HT1080 (cell line): ENCODE measurements at places on chromosomes 5 and 9. TPM values are rescaled to one million over a fixed set of nuclear protein-coding genes. Genes with fewer than 3 reads are reported as not detected.

SPOCK1 gene
- 21.7 and 38.5 TPM in 2 replicates for total RNA-seq

GRCh38 chr9:29555502-29555901 is 1982.2 kb upstream of the C9orf72 start:
- no peak for DNase-seq

IL5 gene
- total RNA-seq: not detected in 2 replicates

- DNase-seq: no peak
These were observed 75.2 kb upstream of the CPEB4 start for GRCh38 chr5:173812811-173813550.

DNA sequence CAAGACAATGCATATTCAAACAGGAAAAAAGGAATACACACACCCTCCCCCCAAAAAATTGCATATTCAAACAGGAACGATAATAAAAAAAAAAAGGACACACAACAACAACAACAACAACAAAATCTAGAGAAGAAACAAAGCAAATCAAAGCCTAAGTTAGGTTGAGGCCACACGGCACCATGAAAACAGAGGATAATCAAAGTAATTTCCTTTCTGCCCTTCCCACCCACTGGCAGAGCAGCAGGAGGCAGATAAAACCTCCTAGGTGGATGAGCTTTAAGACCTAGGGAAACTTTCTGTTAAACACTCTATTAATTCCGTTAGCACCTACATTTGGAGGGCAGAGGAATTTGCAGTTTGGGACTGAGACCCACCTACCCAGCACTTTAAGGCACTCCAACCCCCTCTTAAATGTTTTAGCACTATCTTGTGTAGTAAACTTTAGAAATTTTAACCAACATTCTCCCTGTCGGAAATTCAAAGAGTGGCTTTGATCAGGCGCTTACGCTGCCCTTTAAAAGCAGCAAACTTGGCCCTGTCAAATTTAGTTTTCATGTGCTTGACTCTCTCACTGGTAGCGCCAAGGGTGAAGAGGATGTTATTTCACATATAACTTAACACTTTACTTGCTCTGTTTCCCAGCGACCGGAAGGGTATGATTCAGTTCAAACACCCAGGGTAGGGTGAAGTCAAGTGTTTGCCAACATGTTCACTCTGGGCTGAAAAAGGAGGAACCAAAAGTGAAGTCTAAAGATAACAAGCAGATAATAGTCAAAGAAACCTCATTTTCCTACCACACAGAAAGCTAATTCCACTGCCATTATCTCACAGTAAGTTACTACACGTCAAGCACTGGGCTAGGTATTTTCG is 9.2 kb downstream of the ENC1 start:
- DNase-seq: peak; percentile 89

DNA sequence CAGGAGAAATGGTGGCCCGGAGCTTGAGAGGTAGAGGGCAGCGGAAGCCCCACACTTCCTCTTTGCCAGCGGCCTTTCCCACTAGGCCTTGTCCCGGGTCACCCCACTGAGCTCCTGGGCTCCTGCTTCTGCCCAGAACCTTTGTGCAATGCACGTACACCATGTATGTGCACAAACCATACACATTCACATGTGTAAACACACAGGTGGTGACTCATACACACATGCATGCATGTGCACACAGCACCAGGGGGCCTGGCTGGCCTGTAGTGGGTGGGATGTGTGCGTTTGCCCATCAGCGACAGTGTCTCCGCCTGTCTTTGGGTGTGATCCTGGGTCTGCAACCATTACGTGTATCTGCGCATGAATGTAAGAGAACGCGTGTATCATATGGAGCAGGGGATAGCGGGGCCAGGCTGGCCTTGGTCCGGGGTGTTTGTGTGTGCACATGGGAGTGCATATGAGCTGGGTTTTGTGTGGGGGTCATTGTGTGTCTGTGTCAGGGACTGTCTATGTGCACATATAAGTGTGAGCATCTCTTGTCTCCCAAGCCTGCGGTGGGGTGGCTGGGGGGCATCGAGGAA is 43.7 kb downstream of the PSD2 start:
- DNase-seq: no peak

GRCh38 chr5:172637110-172637580 is 3.9 kb upstream of the NEURL1B start:
- peak; percentile 29 for DNase-seq

DNA sequence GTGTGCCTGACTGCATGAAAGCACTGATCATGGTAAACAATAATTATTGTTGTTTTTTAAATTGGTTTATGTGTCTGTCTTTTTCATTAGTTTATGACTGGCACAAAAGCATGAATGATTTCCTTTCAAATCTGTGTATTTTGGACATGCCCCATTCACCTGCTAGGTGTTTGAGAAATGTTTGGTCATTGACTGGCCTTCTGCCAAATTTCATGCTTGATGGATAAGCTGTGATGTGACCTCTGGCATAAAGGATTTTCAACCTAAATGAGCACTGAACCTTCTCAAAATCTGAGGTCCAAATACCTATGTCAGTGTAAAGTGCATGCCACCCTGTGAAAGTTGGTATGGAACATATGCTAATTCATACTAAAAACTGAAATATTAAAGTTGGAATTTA is 204.5 kb downstream of the BRINP1 start:
- DNase-seq: no peak

PCDHB9 gene
- total RNA-seq: 0.40 TPM in 1 of 2 replicates, not detected in the other

PLPPR1 gene
- total RNA-seq: not detected in 2 replicates

DNA sequence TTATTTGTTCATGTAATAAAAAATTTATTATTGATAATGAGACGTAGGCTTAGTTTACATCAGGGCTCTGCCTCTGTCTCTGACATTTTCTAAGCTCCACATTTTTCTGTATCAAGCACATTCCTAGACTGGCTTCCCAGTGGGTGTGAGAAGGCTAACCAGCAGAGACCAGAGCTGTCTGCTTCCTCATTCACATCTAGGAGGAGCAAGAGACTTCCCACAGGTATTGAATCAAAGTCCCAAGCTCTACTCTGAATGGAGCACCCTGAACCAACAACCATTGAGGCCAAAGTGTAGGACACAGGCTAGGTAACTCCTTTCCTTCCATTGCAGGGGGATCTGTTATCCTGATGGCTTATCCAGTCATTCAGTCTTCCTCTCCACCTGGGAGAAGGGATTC is 72.4 kb downstream of the PARP8 start:
- DNase-seq: no peak

GRCh38 chr9:36974731-36975130 is 59.3 kb downstream of the PAX5 start:
- no peak for DNase-seq

GRCh38 chr5:72122602-72123001 is 15.3 kb downstream of the MAP1B start:
- no peak for DNase-seq

PALM2AKAP2 gene
- total RNA-seq: 3.2 and 6.3 TPM in 2 replicates

DNA sequence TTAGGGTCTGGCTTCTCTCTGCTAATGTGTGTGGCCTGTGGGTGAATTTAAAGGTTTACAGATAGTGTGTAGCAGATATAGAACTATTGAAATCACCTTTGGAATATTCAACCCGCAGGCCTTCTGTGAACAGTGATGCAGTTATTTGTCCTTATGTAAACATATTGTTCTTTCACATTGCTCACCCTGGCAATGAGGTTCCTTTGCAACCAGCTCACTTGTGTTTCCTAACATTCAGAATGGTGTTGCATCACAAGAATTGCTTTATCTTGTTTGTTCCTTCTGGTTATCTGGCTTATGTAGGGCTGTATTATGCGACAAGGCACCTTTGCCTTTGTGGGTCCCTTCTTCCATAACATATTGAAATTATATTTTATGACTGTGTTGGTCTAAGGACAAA is 370.3 kb downstream of the NNT start:
- DNase-seq: no peak

VCAN gene
- 7.5 and 7.8 TPM in 2 replicates for total RNA-seq

GRCh38 chr5:55441954-55442353 is 92.8 kb downstream of the PLPP1 start:
- DNase-seq: no peak

CEL gene
- total RNA-seq: 0.45 TPM in 1 of 2 replicates, not detected in the other

GRCh38 chr9:88973281-88974045 is 17.8 kb upstream of the S1PR3 start:
- DNase-seq: no peak

- DNase-seq: no peak
These were observed 1.7 kb upstream of the LTC4S start for GRCh38 chr5:179791881-179792611.

PCDHB15 gene
- 0.03 and 0.10 TPM in 2 replicates for total RNA-seq

DNA sequence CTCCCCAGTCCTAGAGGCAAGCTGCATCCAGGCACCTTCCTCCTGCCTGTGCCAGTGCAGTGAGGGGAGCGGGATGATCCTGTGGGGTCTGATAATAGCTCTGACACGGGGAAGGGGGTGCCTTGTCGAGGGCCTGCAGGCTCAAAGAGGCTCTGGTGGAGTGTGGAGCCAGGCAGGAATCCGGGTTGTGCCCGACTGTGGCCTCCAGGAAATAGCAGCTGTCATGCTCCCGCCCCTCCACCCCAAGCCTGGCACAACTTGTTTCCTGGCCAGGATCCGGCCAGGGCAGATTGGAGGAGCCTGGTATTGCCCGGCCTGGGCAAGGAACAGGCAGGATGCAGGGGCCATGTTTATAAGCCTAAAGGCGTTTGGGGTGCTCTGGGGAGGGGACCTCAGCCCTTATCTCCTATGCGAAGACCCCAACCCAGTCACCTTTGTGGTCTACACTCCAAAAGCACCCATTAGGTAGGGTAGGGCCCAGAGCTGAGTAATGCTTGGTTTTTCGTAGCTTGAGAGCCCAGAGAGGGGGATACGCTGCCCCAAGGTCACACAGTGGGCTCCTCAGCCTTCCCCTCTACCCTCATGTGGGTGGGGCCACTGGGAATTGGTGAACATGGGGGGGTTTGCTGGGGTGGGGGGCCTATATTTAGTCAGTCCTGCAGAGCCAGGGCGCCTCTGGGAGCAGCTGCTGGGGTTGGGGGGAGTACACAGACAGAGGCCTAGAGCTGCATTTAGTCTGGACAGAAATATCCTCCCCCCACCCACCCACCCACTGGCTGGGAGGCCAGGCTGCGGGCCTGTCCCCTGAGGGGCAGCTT is 12.2 kb downstream of the CXXC5 start:
- DNase-seq: peak; percentile 90

AQP7 gene
- total RNA-seq: not detected in 2 replicates

MLANA gene
- total RNA-seq: 0.11 TPM in 1 of 2 replicates, not detected in the other

SPATA31A6 gene
- total RNA-seq: not detected in 2 replicates

GRCh38 chr5:41636605-41637004 is 126.2 kb upstream of the PLCXD3 start:
- DNase-seq: peak; percentile 12

TERT gene
- total RNA-seq: 9.0 and 10.5 TPM in 2 replicates

DNA sequence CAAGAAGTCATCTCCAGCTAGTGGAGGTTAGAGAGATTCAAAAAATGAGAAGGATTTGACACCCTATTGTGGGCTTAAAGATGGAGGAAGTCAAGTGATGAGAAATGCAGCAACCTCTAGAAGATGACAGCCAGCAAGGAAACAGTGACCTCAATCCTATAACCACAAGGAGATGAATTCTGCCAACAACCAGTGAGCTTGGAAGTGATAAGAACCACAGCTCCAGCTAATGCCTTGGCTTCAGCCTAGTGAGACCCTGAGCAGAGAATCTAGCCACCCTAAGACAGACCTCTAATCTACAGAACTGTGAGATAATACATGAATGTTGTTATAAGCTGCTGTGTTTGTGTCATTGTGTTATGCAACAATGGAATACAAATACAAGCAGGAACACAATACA is 262.4 kb downstream of the GRIA1 start:
- peak; percentile 13 for DNase-seq

DNA sequence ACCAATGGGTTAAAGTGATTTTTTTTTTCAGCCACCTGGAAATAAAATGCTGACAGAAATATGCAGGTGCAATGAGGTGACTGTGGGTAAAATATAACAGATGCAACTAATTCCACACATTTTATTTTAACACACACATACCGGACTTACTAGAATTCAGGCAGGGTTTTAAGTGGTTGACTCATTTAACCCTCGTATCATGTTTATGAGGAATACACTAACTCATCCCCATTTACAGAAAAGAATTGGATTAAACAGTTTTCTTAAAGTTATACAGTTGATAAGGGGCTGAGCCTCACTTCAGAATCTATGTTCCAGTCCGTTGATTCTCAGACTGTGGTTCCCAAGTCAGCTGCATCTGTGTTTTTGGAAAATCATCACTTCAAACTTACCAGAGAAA is 207.5 kb downstream of the CHSY3 start:
- no peak for DNase-seq

C5orf52 gene
- total RNA-seq: not detected in 2 replicates

- no peak for DNase-seq
These were observed 15.4 kb downstream of the CCL28 start for GRCh38 chr5:43396762-43397304.

- no peak for DNase-seq
These were observed 19.1 kb downstream of the CAMSAP1 start for GRCh38 chr9:135888126-135888765.

DNA sequence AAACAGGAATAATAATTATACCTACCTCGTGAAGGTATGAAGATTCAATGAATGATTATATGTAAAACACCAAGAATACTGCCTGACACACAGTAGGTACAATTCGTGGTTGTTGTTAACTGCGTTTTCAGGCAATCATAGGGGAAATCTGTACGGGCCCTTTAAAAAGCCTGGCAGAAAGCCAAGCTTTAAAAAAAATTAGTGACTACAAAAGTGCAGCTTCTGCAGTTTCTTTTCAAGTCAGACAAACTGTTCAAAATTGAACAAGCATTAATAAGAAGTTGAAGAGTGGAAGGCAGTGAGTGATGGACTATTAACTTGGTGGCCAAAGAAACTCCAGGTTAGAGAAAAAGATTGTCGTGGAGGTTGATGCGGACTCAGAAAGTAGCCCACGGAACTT is 85.9 kb upstream of the TRIO start:
- DNase-seq: no peak

PCDH12 gene
- 0.14 and 0.17 TPM in 2 replicates for total RNA-seq

GRCh38 chr5:95701074-95701473 is 18.3 kb upstream of the SPATA9 start:
- no peak for DNase-seq

EGFLAM gene
- total RNA-seq: 0.13 TPM in 1 of 2 replicates, not detected in the other

ADAM19 gene
- 33.5 and 45.6 TPM in 2 replicates for total RNA-seq

PCDHA6 gene
- total RNA-seq: 0.03 and 0.10 TPM in 2 replicates

- DNase-seq: no peak
These were observed 18.0 kb downstream of the DNLZ start for GRCh38 chr9:136345281-136346156.

DNA sequence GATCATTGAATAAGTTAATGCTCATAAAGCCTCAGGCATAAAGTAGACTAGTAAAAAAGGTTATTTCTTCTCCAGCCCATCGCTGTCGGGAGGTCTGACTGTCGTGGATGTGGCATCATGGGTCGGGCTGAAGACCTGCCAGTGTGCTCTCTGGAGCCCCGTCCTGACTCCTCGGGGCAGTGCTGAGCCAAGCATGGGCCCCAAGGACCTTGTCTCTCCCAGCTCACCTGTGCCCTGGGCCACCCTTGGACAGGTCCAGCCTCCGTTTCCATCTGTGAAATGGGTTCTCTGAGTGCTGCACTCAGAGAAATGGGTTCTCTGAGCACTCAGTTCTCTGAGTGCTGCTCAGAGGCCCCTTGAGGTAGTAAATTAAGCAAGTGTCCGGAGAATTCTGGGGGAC is 269.0 kb downstream of the GADD45G start:
- DNase-seq: no peak

- no peak for DNase-seq
These were observed 31.0 kb upstream of the F2R start for GRCh38 chr5:76684756-76685519.

- DNase-seq: no peak
These were observed 246.1 kb downstream of the PRELID2 start for GRCh38 chr5:145589063-145589462.
